ENCODE measurements at places on chromosomes 6 and 20.

- no peak for DNase-seq
Observed at GRCh38 chr20:49987015-49987867, 4.5 kb downstream of the SNAI1 start.

- DNase-seq: no peak
Observed at GRCh38 chr6:69790629-69791028, 6.2 kb downstream of the LMBRD1 start.

DNA sequence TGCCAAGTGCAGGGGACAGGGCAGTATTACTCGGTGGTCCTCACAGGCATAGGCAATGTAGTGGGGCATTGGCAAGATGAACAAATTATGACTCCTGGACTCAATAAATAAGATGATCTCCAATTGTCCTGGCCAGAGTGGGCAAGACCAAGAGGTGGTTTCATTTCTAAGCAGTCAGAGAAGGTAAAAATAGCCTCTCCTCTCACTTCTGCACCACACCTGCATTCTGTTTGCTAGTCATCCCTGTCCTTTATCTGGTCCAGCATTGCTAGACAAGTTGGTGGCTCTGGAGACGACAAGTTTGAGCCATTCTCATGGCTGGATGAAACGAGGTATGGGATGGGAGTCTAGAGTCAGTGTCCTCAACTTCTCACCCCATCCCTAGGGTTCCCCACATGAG lies 83.0 kb downstream of the BANF2 start:
- no peak for DNase-seq

- no peak for DNase-seq
Observed at GRCh38 chr6:75611702-75612375, 10.2 kb downstream of the SENP6 start.

DNA sequence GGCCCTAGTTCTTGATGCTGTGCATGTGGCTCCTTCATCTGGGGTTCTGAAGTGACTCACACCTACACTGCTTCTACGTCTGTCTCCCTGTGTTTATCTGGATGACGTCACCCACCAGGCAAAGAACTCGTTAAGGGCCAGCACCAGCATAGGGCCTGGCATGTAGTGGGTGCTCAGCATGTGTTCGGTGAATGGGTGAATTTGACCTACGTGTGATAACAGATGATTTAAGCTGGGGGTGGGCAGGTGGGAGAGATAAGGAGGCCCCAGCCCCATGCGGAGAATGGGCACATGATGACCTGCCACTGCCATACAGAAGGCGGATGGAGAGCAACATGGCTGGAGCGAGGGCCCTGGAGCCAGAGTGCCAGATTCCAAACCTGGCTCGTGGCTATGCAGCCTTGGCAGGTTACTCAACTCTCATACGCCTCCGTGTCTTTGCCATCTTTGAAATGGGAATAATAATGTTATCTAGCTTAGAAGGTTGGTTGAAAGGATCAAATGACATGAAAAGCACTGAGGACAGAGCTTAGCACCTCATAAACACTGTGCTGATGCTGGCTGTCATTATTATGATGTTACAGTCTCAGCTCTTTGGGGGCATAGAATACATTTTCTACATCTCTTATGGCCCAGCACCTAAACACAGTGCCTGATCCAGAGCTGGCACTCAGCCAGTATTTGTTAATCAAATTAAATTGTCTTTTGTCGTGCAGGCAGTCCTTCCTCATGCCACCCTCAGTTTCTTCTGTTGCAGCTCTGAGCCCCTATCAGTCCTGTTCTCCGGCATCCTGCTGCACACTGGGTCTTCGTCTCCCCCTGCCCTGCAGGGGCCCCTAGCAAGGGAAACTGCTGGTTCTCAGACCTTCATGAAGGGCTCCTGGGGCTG lies 39.6 kb downstream of the VEGFA start:
- DNase-seq: no peak

DNA sequence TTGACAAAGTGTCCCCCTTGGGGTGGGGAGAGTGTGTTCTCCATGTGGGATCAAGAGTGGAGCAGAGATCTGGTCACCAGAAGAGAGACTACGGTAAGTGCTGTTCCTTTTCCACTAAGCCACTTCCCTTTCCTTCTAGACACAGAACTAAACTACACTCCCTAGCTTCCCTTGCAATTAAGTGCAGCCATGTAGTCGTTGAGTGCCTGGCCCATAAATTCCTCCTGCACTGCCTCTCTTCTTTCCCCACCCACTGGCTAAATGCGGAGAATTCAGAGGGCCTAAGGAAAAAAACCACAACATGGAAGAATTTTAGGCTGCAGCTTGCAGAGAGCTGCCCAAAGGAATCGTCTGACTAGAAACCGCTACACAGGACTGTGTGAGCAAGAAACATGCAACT lies 1.5 kb downstream of the WDR27 start:
- no peak for DNase-seq

- no peak for DNase-seq
Observed at GRCh38 chr6:105890521-105891244, 195.5 kb upstream of the PRDM1 start.

DNA sequence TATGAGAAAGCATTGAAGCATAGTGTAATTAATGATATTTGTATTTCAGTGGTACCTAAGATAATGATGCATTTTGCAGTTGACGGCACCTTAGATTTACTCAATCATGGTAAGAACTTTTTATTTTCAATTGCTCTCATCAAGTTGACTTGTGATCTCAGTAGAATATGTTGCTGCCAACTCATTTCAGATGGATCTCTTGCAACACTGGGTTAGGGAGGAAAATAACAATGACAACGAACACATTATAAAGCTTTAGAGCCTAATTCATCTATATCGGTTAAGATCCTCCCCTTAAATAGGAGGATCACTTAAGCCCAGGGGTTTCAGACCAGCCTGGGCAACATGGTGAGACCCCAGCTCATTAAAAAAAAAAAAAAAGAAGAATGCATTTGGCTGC lies 18.0 kb upstream of the TBC1D22B start:
- no peak for DNase-seq

GRCh38 chr6:81763968-81764367 lies 11.5 kb upstream of the TENT5A start:
- DNase-seq: no peak

GRCh38 chr6:81380718-81381338 lies 371.7 kb downstream of the TENT5A start:
- DNase-seq: no peak

DNA sequence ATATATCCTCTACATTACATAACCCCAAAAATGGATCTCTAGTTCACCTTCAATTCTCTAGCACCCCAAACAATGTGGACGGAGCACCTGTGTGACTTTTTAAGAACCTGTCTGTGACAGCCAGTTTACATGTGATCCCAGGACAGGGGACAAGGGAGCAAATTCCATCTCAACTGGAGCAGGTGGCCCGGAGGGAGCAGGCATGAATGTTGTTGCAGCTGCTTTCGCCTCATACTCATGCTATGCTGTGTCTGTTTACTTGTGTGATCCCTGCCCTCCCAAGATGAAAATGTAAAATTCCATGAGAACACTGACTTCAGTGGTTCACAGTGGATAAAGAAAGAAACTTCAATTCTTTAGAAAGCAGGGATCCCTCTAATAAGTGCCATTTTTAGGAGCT lies 600.3 kb downstream of the CDH26 start:
- no peak for DNase-seq

DNA sequence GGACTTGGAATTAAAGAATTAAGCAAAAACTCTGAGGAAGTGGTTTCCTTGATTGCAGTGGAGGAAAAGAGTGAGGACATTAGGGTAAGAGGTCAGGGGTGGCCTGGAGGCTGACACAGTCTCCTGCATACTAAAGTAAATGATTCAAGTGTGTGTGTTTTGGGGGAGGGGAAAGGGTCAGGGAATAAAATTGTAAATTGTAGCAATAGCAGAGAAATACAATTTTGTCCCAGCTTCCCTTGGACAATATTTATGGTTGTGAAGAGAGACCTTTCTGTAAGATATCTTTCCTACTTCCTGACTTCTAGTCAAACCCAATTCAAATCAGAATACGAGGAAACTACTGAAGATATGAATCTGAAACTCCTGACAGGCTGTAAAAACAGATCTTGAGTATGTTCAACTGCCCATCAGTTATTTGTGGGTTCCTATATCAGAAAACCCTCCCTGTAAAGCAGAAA lies 143.4 kb upstream of the HMGN3 start:
- DNase-seq: no peak

GRCh38 chr6:160871320-160871719 lies 120.2 kb upstream of the MAP3K4 start:
- DNase-seq: no peak

GRCh38 chr6:99822741-99823512 lies 171.1 kb downstream of the MCHR2 start:
- DNase-seq: no peak

- DNase-seq: no peak
Observed at GRCh38 chr6:169774347-169774746, 22.9 kb downstream of the ERMARD start.

DNA sequence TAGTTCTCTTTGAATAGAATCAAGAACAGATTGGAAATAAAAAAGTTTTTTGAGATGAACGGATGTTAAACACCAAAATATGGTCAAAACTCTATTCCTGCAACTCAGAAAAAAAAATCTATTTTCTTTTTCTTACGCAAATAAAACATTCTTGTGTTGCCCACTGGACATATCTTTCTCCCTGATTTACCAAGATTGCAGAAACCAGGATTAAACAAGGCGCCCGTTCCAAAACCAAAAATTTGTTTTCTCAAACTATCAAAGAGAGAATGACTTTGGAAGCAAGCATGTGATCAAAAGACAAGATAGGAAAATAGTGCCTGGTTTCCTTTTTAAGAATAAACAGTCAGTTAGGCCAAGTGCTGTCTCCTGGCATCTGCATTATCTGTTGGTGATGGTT lies 273.1 kb downstream of the CLIC5 start:
- DNase-seq: no peak

DNA sequence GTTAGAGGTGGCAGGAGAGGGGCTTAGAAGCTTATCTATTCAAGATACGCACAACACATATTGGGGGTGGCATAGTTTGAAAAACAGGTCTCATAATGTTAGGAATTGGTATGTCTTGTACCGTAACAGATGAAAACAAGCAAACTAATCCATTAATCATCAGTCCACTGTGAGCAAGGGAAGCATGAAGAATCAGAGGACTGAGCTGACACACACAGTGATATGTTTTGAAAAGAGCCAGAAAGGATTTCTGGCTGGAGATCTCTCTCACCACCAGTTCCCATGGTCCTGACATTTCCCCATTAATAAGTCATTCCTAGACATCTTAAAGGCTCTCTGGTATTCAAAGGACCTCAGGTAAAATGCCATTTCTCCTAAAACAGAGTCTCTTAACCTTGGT lies 158.8 kb upstream of the PHACTR1 start:
- DNase-seq: no peak

DNA sequence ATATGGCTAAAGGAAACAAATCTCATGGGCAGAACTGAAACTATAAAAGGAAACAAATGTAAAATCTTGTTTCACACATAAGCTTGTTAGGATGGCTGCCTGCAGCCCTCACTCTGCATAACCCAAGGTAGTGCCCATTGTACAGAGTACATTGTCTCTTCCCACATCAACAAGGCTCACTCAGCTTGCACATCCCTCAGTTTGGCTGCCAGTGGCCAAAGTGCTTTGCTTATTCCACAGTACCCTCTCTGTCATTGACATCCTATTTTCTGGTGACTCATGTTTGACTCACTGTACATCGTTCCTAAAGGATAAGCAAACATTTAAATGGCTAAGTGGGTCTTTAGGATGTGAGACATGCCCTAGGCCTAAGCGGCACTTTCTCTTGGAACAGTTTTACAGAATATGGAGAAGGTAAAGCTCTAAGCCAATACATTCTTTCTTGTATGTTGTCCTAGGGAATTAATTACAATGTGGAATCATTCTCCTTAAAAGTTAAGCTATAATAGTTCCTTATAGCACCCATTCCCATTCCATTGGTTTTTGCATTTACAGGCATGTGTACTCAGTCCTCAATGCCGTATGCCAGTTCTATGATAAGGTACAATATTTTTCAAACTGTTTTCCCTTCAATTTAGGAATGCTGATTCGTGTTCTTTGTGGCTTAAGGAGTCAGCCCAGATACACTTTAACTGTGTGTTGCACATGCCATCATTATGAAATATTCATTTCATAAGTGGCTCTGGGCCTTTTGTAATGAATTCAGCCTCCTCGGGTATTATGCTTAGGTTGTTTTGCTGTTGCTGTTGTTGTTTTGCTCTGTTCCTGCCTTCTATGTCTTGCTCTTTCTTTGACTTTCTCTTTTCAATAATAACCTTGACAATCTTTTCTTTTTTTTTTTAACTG lies 5.5 kb downstream of the ANKEF1 start:
- DNase-seq: no peak

DNA sequence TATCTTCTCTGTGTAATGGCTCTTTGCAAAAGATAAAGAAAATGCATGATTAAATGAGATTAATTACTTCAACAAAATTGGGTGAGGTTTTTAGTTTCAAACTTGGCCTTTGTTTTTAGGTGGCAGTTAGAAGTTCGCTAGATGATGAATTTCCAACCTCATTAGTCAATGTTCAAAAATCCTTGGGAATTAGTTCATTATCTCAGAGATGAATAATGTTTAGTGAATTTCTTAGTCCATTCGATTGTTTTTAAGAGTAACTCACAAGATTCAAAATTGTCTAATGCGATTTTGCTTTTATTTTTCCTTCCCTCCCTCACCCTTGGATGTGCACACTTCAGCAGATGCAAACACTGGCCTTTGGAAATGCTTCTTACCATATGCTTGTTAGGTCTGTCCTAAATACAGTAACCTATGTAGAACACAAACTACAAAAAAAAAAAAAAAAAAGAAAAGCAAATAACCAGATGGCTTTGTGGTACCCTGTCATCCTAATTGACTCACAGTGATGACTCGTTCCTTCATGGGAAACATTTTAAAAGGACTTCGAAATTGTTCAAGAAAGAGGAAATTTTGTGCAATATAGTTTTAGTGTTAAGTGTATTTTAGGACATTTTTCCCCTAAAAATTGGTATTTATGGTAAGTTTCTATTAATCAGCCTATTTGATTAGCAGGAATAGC lies 66.7 kb downstream of the FAM229B start:
- DNase-seq: no peak

DNA sequence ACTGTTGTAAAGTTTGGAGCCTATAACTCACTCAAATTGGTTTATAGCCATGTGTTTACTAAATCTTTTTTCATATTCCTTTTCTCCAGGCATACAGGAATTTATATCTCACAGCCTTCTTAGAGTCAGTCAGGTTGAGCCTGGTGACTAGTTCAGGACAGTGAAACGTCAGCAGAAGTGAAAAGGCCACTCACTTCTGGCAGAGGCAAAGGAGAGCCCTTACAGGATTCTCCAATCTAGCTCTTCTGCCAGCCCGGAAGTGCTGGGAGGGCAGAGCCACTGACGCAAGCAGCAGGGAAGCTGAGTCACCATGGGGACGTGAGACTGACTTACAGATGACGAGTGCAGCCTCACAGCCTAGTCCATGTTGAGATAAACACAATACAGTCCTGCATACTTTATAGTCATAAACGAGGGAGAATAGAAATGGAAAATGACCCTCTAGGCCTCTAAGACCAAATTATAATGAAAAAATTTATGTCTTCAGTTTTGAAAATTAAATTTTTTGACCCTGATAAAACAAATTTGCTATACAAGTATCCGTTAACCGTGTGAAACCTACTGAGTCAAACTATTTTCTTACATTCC lies 1.3 kb downstream of the PXT1 start:
- DNase-seq: peak; percentile 68
